OCI-M1 (cell line): ENCODE measurements at places on chromosomes 4 and X.
A peak's percentile ranks its signal among the peaks of the same experiment; 100 is the strongest.

- DNase-seq: no peak
These were observed 42.9 kb downstream of the APOO start for GRCh38 chrX:23864742-23865326.

DNA sequence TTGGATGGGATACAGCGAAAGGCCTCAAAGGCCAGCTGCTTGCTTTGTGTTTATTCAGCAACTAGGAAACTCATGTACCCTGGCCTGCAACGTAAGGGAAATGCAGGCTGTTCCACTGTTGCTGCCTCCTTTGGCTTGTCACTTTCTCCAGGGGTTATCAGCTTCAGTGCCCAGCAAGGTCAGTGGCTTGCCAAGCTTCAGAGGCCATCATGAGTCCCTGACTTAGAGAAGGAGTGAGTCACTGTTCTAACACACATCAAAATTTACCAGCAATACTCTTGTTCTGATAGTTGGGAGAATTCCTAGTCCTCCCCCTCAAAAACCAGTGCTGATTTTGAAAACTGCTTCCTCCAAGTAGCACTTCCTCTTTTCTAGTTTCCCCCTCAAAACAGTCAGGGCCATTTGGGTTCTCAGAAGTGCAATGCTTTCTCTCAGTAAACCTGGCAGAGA lies 250.8 kb downstream of the ARHGAP24 start:
- DNase-seq: peak; percentile 92

DNA sequence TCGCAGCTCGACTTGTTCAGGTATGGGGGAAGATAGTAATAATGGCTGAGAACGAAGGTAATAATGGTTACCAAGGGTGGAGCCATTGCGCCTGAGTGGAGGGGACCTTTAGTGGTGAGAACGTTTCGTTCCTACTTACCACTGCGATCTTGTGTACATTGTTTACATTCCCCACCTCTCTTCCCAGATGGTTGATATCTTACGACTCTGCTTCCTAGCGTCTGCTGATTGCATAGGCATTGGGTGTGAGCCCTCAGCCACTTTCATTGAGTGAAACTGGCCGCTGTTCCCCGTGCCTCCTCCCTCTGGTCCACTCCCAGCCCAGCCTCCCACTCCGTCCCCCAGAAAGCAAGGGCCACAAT lies 850 bp downstream of the IGBP1 start:
- DNase-seq: peak; percentile 46

GRCh38 chr4:89889289-89889688 lies 5.4 kb upstream of the MMRN1 start:
- DNase-seq: peak; percentile 98

DNA sequence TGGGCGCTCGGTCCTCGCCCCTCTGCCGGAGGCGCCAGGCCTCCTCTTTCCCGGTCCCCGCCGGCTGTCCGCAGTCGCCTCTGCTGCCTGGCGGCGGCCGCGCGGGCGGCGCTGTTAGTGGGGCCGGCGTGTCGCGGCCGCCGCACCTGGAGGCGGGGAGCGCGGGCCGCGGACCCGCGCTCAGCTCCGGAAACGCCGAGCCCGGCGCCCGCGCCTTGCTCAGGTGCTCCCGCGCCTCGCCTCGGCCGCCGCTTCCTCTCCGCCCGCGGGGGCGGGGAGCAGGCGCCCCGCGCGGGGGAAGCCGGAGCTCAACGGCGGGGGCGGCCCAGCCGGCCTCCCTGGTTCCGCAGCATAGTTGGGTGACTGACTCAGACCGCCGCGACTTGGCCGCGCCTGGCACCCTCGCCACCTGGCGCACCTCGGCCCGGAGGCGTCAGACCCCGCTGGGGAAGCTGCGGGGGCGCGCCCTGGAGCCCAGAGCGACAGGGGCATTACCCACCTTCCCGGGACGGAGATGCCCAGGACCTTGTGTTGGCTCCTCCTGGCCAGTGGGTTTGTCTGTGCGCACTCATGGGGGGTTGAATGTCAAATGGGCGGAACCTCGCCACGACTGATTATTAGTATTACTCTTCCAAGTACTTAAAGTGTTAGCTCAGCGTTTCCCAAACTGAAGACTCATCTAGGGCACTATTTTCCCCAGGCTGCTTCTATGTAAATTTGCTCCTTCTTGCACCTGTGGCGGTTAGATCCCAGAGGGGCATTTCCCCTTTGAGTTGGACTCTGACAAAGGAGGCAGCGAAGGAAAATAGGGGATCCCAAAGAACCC lies at the start of gene ARAP2:
Gene ARAP2, minus strand, starts transcription at position 258 of the 826 bp plus-strand sequence. CDS start 15,028 bp downstream, outside the sequence.
- peak; percentile 59 for DNase-seq

- no peak for DNase-seq
These were observed 48.7 kb downstream of the STIM2 start for GRCh38 chr4:26909369-26909768.

- no peak for DNase-seq
These were observed at the start of gene TRPC3 for GRCh38 chr4:121951521-121952110. TSS of gene TRPC3 (minus strand) at chr4:121952060. CDS start at chr4:121951680, 380 bp downstream.

DNA sequence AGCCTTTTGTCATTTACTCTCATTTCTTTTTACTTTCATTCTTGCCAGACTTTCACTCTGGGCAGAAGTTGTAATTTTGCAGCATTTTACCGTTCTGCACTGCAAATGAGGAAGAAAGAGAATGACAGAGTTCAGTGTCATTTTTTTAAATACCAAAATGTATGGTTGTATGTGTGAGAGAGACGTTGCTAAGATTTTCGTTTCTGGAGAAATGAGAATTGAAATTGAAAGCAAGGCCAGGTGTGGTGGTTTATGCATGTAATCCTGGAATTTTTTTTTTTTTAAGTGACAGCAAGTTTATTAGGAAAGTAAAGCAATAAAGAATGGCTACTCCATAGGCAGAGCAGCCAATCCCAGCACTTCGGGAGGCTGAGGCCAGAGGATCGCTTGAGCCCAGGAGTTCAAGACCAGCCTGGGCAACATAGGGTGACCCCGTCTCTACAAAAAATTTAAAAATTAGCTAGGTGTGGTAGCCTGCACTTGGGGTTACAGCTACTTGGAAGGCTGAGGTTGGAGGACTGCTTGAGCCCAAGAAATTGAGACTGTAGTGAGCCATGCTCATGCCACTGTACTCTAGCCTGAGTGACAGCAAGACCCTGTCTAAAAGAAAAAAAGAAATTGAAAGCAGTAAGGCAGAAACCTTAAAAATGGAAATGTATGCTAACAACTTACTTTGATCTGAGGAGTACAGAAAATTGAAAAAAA lies 12.9 kb downstream of the DCK start:
- peak; percentile 35 for DNase-seq

DNA sequence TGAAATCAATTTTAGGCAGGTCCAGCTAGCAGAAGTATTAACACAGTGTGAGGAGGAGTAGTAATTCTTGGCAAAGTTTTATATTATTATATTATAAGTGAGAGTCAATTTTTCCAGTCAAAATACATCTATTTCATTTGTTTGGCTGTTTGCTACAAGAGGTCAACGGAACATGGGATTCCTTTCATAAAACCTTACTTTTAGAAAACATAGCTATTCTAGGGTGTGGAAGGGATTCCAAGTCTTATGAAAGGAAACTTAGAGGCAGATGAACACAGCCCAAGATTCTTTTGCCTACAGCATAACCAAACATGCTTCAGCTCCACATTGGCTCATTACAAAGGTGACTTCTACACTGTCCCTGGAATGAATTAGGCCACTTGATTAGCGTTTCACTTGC lies 29.9 kb upstream of the PCDH19 start:
- no peak for DNase-seq

DNA sequence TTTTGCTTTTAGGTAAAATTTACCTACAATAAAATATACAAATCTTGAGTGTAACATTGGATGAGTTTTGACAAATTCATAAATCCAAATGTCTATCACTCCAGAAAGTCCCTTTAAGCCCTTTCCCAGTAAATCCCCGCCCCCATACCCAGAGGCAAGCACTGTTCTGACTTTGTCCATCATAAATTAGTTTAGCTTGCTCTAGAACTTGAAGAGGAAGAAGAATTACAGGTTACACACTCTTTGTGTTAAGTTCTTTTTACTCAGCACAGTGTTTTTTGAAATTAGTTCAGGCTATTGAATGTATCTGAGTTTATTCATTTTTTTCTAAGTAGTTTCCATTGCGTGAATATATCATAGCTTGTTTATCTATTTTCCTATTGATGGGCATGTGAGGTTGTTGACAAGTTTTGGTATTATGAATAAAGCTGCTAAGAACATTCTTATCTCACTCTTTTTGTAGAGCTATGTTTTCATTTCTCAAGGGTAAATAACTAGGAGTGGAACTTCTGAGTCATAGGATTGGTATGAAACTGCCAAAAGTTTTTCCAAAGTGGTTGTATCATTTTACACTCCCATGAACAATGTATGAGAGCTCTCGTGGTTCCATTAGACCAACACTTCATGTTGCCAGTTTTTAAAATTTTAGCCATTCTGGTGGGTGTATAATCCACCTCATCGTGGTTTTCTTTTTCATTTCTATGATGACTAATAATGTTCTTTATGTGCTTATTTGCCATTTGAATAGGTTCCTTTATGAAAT lies 22.4 kb upstream of the HPSE start:
- DNase-seq: peak; percentile 66

DNA sequence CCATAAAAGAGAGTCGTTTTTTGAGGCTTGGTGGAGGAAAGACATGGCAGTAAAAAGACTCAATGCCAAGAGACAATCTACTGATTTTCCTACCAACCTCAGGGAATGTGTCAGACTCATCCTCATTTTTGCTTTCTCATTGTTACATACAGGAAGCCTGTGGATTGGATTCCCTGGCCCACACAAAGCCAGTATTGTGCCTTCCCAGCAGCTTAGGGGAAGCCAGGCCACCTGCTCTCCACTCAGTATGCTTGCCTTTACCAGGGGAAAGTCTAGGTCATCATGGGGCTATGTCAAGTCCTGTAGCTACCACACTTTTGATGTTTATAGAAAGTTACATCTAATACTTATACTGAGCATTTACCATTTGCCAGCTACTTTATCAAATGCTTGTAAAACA lies 11.0 kb downstream of the BMX start:
- DNase-seq: no peak

GRCh38 chr4:107951551-107951950 lies 20.2 kb downstream of the CYP2U1 start:
- no peak for DNase-seq

GRCh38 chrX:14355556-14355955 lies 173.8 kb upstream of the GLRA2 start:
- no peak for DNase-seq

DNA sequence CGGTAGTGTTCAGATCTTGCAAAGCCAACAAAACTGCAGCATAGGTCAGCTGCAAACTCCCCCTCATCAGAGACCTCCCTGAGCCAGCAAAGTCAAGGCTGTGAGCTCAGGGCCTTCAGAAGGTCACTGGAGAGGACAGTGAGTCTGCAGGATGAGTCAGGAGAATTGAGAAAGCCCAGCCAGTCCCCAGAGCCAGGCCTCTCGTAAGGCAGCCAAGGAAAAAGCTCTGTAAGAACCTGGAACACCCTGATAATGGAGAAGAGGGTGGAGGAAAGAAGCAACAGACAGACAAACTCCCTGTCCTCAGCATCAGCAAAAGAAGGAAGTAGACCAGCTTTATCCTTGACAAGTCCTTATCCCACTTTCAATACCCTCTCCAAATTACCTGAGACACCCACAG lies 33.0 kb downstream of the GRIA3 start:
- peak; percentile 49 for DNase-seq

DNA sequence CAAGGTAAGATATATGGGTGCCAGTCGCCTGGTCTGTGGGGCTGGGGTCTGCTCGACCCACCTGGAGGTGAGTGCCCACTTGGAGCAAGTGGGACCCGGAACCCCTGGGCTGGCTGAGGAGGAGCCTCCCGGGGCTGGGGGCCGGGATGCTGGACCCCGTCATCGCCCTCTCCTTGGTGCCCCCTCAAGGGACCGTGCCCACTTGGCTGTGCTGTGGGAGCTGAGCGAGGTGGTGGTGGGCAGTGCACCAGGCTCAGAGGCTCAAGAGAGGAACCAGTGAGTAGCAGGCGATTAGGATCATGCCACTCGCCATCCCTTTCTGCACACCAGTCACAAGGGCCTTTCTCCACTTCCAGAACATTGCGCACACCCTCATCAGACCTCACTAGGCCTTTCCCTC lies 203.8 kb upstream of the PSAPL1 start:
- no peak for DNase-seq

- DNase-seq: no peak
These were observed 5.4 kb upstream of the ZNF185 start for GRCh38 chrX:152892499-152892898.

DNA sequence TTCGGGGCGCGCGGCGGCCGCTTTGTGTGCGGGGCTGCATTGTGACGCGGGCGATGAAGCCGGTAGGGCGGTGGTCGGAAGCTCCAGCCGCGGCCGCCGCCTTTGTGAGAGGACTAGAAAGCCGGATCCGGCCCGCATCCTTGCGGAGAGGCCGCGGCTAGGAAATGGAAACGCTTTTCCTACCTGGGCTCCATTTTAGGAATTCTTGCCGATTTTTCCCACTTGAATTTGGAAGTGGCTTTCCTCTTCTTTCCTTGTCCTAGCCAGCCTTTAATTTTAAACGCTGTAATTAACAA lies 708 bp downstream of the TMSB4X start:
- no peak for DNase-seq

- peak; percentile 82 for DNase-seq
These were observed 176.7 kb upstream of the FAT1 start for GRCh38 chr4:186900232-186900900.

GRCh38 chr4:131001371-131001770 lies 1905.4 kb downstream of the C4orf33 start:
- DNase-seq: no peak

- DNase-seq: no peak
These were observed 30.6 kb downstream of the ARX start for GRCh38 chrX:24985120-24985519.

- no peak for DNase-seq
These were observed 72.0 kb downstream of the FAT1 start for GRCh38 chr4:186651624-186652023.

DNA sequence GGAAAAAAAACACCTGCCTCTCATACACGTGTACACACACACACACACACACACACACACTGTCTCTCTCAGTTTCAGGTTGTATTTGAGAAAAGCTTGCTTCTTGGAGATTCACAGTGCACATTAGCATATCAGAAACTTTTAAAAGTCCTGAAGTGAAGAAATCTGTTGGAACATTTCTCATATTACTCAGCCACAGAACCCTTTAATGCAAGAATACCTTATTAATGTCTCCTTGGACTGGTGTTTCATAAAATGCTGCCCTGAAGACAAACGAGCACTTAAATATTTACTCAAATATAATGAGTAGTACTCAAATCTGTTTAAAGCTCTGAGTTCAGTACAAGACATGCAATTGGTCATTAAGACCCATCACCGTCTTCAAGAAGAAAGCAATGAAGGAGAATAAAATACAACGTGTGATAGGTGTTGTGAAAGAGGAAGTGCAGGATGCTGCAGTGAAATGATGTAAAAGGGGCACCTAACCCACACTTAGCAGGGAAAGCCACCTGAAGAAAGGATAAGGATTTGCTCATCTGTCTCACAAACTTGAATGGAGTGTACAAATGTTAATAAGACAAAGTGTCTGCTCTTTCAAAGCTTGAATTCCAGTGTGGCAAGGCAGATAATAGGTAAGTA lies 57.0 kb downstream of the DCLK2 start:
- no peak for DNase-seq

GRCh38 chr4:166064721-166065120 lies 191.7 kb downstream of the TLL1 start:
- DNase-seq: no peak

GRCh38 chr4:24434241-24434640 lies 150.1 kb downstream of the DHX15 start:
- no peak for DNase-seq

- DNase-seq: no peak
These were observed 103.1 kb downstream of the PAPSS1 start for GRCh38 chr4:107616838-107617389.
